Spinal cord (tissue), 10 donors: ENCODE measurements at places on chromosomes 6 and 20. TPM values are rescaled to one million over a fixed set of nuclear protein-coding genes. Genes with fewer than 3 reads are reported as not detected.

GABRR1 gene
- not detected for total RNA-seq

GPX5 gene
- not detected for total RNA-seq

LSM2 gene
- total RNA-seq, result 18.0 TPM

TCP11 gene
- 2.0 TPM for total RNA-seq

MRPL2 gene
- 29.7 TPM for total RNA-seq

BCAS4 gene
- 7.8 TPM for total RNA-seq

ITPR3 gene
- total RNA-seq, result 10.9 TPM

ADA gene
- total RNA-seq, result 1.3 TPM
